Upper lobe of left lung (tissue), 6 donors: ENCODE measurements at places on chromosomes 4 and X. TPM values are rescaled to one million over a fixed set of nuclear protein-coding genes. Genes with fewer than 3 reads are reported as not detected.

GRCh38 chrX:153333266-153333665 lies 687 bp upstream of the ZNF275 start:
- no peaks in the 10 kb centered on the region for H3K4me1 ChIP-seq
- no peak overlapping the region for H3K4me3 ChIP-seq
- no peaks in the 10 kb centered on the region for H3K27me3 ChIP-seq
- H3K36me3 ChIP-seq, result no peaks in the 10 kb centered on the region
- no peak for DNase-seq
- H3K27ac ChIP-seq, result no peak overlapping the region

- H3K36me3 ChIP-seq, result no peaks in the 10 kb centered on the region
- no peak overlapping the region for H3K27ac ChIP-seq
- no peak overlapping the region for H3K4me3 ChIP-seq
- H3K27me3 ChIP-seq, result no peaks in the 10 kb centered on the region
These were observed 1.3 kb upstream of the JAKMIP1 start for GRCh38 chr4:6201580-6202091.

Gene FRMD7
- not detected for total RNA-seq

Gene SERPINA7
- not detected for total RNA-seq

Gene AFP
- 2.9 TPM for total RNA-seq

- H3K27me3 ChIP-seq, result no peaks in the 10 kb centered on the region
- H3K4me3 ChIP-seq, result no peak overlapping the region
- no peak overlapping the region for H3K27ac ChIP-seq
- DNase-seq, result no peak
These were observed 46.2 kb downstream of the PPEF1 start for GRCh38 chrX:18753631-18754030.

Gene ODAPH
- not detected for total RNA-seq

- H3K27ac ChIP-seq, result no peak overlapping the region
- H3K4me1 ChIP-seq, result no peaks in the 10 kb centered on the region
These were observed 60.6 kb downstream of the HTRA3 start for GRCh38 chr4:8329859-8330761.

Gene TLR2
- total RNA-seq, result 97.8 TPM

DNA sequence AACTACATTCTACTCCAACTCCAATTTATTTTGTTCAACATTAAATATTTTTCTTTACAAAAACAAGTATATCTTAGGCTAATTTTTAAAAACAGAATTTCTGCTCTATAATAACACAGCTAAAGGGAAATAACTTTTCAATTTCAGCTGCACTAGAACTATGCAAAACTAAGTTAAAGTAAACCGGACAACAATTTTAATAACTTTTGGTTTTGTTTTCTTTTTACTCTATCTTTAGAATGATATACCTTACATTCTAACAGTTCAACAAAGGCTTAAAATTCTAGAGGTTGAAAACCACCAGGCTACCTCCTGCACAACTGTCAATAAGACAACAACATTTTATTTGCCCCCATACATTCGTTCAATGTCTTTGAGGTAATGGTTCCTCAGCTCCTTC lies 18.7 kb upstream of the KCNE5 start:
- H3K4me3 ChIP-seq, result no peak overlapping the region
- no peaks in the 10 kb centered on the region for H3K36me3 ChIP-seq
- H3K27ac ChIP-seq, result no peak overlapping the region
- H3K27me3 ChIP-seq, result no peaks in the 10 kb centered on the region

- no peaks in the 10 kb centered on the region for H3K36me3 ChIP-seq
- H3K27ac ChIP-seq, result no peak overlapping the region
- H3K27me3 ChIP-seq, result no peaks in the 10 kb centered on the region
- no peak for DNase-seq
These were observed 126.3 kb downstream of the PRSS12 start for GRCh38 chr4:118226311-118227010.

Gene KIF4A
- total RNA-seq, result 1.1 TPM

GRCh38 chrX:19899217-19899788 lies 11.9 kb upstream of the SH3KBP1 start:
- no peak overlapping the region for H3K4me3 ChIP-seq
- no peak for DNase-seq
- no peaks in the 10 kb centered on the region for H3K27me3 ChIP-seq
- H3K4me1 ChIP-seq, result no peaks in the 10 kb centered on the region
- H3K27ac ChIP-seq, result no peak overlapping the region

GRCh38 chr4:38728631-38729141 lies 54.1 kb downstream of the TLR10 start:
- no peaks in the 10 kb centered on the region for H3K27me3 ChIP-seq
- H3K4me3 ChIP-seq, result no peak overlapping the region
- DNase-seq, result peak; percentile 85
- no peaks in the 10 kb centered on the region for H3K36me3 ChIP-seq
- H3K27ac ChIP-seq, result no peak overlapping the region

- H3K4me3 ChIP-seq, result no peak overlapping the region
- no peak overlapping the region for H3K27ac ChIP-seq
- no peaks in the 10 kb centered on the region for H3K36me3 ChIP-seq
- no peaks in the 10 kb centered on the region for H3K27me3 ChIP-seq
These were observed 989.7 kb downstream of the CCSER1 start for GRCh38 chr4:91116861-91117260.

Gene TLR6
- 6.3 TPM for total RNA-seq

DNA sequence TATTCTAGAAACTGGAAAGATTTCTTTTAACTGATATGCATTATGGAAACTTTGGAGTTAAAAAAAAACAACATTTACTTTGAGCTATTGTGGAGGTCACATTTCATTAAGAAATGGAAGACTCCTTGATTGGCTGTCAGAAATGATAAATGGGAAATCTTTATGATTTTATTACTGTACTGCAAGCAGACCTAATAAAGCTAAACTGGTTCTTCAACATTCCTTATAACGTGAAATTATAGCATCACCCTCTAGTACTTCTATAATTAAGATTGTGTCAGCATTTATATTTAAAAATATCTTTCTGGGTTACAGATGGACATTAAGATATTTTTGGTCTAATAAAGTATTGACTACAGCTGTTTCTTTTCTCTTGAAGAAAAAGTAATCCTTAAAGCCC lies 213.8 kb upstream of the PACRGL start:
- no peaks in the 10 kb centered on the region for H3K4me1 ChIP-seq
- no peak overlapping the region for H3K4me3 ChIP-seq
- H3K27ac ChIP-seq, result no peak overlapping the region
- no peaks in the 10 kb centered on the region for H3K36me3 ChIP-seq
- no peaks in the 10 kb centered on the region for H3K27me3 ChIP-seq

Gene JCHAIN
- 377 TPM for total RNA-seq

Gene MAML3
- total RNA-seq, result 11.9 TPM

Gene ADH7
- not detected for total RNA-seq

Gene CCDC160
- total RNA-seq, result not detected

GRCh38 chr4:1808851-1809753 lies 16.0 kb downstream of the FGFR3 start:
- H3K36me3 ChIP-seq, result peaks cover 39% of the 10 kb centered on the region
- no peak for DNase-seq
- no peaks in the 10 kb centered on the region for H3K27me3 ChIP-seq
- H3K4me1 ChIP-seq, result peaks cover 7% of the 10 kb centered on the region
- no peak overlapping the region for H3K27ac ChIP-seq

- no peak for DNase-seq
- no peak overlapping the region for H3K4me3 ChIP-seq
- H3K27me3 ChIP-seq, result no peaks in the 10 kb centered on the region
These were observed 20.1 kb downstream of the CA5B start for GRCh38 chrX:15758140-15758539.

Gene RAB41
- not detected for total RNA-seq

Gene GPR82
- 0.74 TPM for total RNA-seq

Gene RPS6KA6
- 1.4 TPM for total RNA-seq

GRCh38 chrX:105646592-105647372 lies 175.6 kb upstream of the NRK start:
- H3K4me3 ChIP-seq, result no peak overlapping the region
- no peaks in the 10 kb centered on the region for H3K27me3 ChIP-seq
- H3K27ac ChIP-seq, result no peak overlapping the region
- no peaks in the 10 kb centered on the region for H3K36me3 ChIP-seq

DNA sequence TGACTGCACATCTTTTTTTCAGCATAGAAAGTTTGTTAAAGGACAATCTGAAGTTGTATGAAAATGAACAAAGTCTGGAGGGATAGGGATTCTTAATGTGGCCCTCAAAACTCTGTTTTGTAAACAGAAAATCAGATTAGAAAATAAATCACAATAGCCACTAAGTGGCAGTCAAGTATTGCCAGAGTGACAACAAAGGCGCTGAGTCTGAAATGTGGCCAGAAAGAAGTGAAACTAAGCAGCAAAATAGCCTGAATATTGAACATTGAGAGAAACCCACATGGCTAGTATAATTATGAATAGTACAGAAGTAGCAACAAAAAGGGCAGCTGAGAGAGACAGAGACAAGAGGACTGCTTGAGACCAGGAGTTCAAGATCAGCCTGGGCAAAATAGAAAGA lies 81.1 kb upstream of the CT45A1 start:
- DNase-seq, result no peak
- no peaks in the 10 kb centered on the region for H3K4me1 ChIP-seq
- no peaks in the 10 kb centered on the region for H3K27me3 ChIP-seq
- no peak overlapping the region for H3K4me3 ChIP-seq
- H3K27ac ChIP-seq, result no peak overlapping the region
- H3K36me3 ChIP-seq, result no peaks in the 10 kb centered on the region

DNA sequence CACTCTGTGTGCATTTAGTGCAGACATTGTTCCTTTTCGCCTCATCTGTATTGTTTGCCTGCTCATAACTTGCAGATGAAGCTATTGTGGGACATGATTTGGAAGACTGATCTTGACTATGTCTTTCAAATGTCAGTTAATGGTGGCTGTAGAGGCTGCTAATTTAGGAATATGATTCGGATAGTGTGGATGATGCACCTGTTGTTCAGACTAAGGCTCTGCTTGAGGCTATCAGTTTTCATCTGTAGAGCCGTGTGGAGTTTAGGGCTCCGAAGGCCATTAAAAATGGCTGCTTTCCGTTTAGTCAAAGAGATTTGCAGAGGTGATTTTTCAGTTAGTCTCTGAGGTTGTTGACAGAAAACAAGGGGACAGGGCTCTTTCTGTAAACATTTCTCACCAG lies 102.0 kb downstream of the GBA3 start:
- no peak for DNase-seq
- H3K27ac ChIP-seq, result no peak overlapping the region
- no peaks in the 10 kb centered on the region for H3K36me3 ChIP-seq
- H3K27me3 ChIP-seq, result no peaks in the 10 kb centered on the region
- no peak overlapping the region for H3K4me3 ChIP-seq

DNA sequence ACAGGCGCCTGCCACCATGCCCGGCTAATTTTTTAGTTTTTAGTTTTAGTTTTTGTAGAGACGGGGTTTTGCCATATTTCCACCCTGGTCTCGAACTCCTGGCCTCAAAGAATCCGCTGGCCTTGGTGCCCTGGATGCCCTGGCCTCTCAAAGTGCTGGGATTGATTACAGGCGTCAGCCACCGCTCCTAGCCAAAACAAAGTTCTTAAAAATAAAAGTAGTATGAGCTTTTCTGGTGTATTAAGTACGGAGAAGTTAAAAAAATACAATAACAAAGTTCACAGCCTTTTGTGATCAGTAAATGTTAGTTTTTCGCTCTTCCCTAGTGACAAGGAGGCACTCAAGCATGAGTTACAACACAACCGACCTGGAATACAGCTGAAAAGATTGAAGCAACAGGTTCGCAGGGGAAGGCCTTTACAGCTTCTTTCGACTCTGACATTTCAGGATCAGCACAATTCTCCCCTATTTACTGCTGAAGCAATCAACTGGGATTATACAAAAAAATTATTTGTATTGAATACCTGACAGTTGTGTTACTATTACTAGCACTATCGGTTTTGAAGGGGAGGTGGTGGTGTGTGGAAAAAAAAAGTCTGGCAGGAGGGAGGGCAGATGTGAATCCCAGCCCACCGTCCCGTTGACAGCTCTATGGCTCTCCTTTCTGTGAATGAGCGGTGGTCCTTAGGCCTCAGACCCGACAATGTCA lies 893 bp upstream of the METAP1 start:
- peak overlapping the region; percentile 99 for H3K4me3 ChIP-seq
- peak overlapping the region; percentile 87 for H3K27ac ChIP-seq
- H3K36me3 ChIP-seq, result no peaks in the 10 kb centered on the region
- DNase-seq, result no peak
- no peaks in the 10 kb centered on the region for H3K27me3 ChIP-seq

- no peak for DNase-seq
- H3K4me3 ChIP-seq, result no peak overlapping the region
These were observed 280.9 kb upstream of the PRKX start for GRCh38 chrX:3994315-3994714.

DNA sequence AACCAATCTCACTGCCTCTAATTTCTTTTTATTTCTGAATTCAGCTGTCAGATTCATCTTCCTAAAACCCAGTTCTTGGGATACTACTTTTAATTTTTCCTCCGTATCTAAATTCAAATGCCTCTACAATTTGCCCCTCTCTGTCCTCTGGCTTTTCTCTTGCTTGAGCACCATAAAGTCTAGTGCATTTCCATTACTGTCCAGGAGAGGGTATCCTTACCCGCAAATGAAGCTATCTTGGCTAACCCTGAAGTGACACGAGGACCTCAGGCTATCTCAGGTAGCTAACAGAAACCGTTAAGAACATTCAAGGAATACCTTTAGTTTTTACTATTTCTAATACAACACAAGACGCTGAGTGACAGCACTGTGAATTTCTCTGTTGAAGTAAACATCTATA lies 49.4 kb upstream of the PRR32 start:
- H3K27ac ChIP-seq, result no peak overlapping the region
- H3K4me3 ChIP-seq, result no peak overlapping the region
- H3K36me3 ChIP-seq, result no peaks in the 10 kb centered on the region
- H3K4me1 ChIP-seq, result no peaks in the 10 kb centered on the region
- DNase-seq, result no peak

GRCh38 chr4:64272432-64272831 lies 136.8 kb downstream of the TECRL start:
- H3K4me1 ChIP-seq, result no peaks in the 10 kb centered on the region
- H3K27me3 ChIP-seq, result no peaks in the 10 kb centered on the region
- no peak overlapping the region for H3K27ac ChIP-seq
- no peak overlapping the region for H3K4me3 ChIP-seq
- DNase-seq, result peak; percentile 24

DNA sequence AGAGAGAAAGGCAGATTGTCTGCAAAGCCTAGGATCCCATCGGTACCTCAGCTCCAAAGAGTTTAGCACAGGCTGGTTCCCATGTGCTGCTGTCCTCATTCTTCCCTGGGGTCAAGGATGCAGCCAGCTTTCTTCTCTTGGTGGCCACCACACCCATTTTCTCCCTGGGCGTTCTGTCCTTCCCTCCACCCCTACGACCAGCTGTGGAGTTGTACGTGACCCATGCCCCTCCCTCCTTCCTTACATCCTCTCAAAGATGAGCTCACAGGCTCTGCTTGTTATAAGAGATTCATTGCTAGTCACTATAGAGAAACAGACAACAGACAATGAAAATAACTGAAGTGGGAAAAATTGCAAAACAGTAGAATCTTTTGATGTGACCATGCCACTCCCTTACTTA lies 74.0 kb upstream of the KLF3 start:
- H3K36me3 ChIP-seq, result no peaks in the 10 kb centered on the region
- no peak overlapping the region for H3K4me3 ChIP-seq
- H3K27me3 ChIP-seq, result no peaks in the 10 kb centered on the region
- no peak overlapping the region for H3K27ac ChIP-seq
- H3K4me1 ChIP-seq, result no peaks in the 10 kb centered on the region
